ENCODE measurements at places on chromosomes 12 and 14. TPM values are rescaled to one million over a fixed set of nuclear protein-coding genes. Genes with fewer than 3 reads are reported as not detected.

GRCh38 chr12:62050785-62051184, 209.4 kb upstream of the USP15 start:
- DNase-seq, result no peak
- no peaks in the 10 kb centered on the region for H3K4me1 ChIP-seq
- no peaks in the 10 kb centered on the region for H3K36me3 ChIP-seq
- H3K27ac ChIP-seq, result no peak overlapping the region

DNA sequence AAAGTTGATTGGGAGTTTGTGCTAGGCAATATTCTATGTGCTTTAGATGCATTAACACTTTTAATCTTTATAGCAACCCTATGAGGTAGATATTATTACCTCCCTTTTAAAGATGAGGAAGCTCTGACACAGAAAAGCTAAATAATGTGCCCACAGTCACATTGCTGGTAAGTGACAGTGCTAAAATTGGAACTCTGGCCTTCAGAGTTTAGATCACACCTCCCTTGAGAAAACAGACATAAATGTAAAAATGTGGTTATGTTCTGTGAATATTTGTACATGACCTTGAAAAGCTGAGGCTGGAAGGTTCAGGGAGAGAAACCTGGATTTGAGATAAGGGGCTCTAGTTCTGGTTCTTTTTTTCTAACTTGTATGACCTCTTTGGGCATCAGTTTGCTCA, 1.9 kb downstream of the ABHD4 start:
- peaks cover 34% of the 10 kb centered on the region for H3K36me3 ChIP-seq
- DNase-seq, result no peak
- H3K4me3 ChIP-seq, result no peak overlapping the region
- H3K4me1 ChIP-seq, result peaks cover 21% of the 10 kb centered on the region

DNA sequence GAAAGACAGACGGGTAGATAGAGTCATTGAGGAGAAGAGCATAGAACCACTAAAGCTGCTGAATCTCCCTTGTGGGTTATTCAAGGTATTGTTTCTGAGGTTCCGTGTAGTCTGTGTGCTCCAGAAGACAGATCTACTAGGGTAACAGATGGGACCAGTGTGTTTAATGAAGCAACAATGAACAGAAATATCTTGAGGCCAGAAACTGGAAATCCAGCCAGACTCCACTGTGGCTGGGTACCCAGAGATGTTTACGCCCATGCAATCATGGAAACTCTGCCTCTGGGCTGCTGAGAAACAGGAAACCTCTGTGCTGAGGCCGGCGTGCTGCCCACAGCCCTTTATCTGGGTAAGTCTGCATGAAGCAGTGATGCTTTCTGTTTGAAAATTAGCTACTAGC, 8.3 kb downstream of the PROX2 start:
- H3K27ac ChIP-seq, result no peak overlapping the region
- no peaks in the 10 kb centered on the region for H3K27me3 ChIP-seq
- H3K4me1 ChIP-seq, result peaks cover 16% of the 10 kb centered on the region
- H3K36me3 ChIP-seq, result no peaks in the 10 kb centered on the region

DNA sequence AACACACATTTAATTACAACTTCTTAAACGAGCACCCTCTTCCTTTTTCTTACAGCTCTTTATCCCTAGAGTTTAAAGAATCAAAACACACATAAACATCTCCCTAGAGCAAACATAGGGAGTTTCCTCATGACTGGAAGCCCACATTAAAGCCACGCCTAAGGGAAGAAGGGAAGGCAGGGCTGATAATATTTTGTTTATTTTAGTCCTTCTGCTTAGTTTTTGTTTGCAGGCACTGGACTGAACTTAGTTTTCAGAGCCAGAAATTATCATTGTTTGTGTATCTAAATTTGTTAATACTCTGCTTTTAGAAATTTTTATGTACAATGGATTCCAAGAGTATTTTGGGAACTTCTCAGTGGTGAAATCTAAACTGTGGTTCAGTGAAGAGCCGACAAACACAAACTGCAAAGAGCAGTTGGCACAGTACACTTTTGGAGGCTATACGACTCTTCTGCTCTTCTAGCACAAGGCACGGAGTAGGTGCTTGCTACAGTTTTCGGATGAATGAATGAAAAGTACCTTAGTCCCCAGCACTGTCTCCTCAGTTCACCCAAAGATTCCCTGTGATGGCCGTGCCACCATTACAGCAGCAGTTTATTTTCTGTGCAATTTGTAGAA, 17.6 kb upstream of the AMIGO2 start:
- no peaks in the 10 kb centered on the region for H3K4me1 ChIP-seq
- no peak for DNase-seq

The CISTR gene
- not detected for total RNA-seq

The TMEM119 gene
- 2.1 TPM for total RNA-seq

The CLECL1 gene
- total RNA-seq, result 1.7 TPM

- no peak for DNase-seq
- H3K27ac ChIP-seq, result no peak overlapping the region
- H3K27me3 ChIP-seq, result no peaks in the 10 kb centered on the region
- H3K36me3 ChIP-seq, result peaks cover 35% of the 10 kb centered on the region
These were observed 14.2 kb downstream of the ZFYVE21 start for GRCh38 chr14:103729496-103730448.

The CABP1 gene
- 0.11 TPM for total RNA-seq

DNA sequence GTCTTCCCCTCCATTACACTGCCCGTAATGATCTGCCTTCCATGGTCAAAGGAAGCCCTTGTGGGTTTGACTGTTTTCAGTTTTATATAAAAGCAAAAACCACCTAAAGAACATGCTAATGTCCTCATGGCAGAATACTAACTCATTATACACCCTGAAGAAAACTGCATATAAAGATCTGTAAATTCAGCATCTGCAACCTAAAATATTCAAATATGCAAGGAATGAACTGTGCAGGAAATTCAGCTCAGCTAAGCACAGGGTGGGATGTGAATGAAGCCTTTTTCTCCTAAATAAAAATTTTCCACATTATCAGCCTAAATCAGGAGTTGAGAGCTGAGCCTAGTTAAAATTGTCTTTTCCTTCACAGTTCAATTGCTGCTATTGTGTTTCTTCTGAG, 128.1 kb downstream of the NRXN3 start:
- H3K4me1 ChIP-seq, result no peaks in the 10 kb centered on the region
- H3K27me3 ChIP-seq, result no peaks in the 10 kb centered on the region
- no peak for DNase-seq
- H3K27ac ChIP-seq, result no peak overlapping the region

DNA sequence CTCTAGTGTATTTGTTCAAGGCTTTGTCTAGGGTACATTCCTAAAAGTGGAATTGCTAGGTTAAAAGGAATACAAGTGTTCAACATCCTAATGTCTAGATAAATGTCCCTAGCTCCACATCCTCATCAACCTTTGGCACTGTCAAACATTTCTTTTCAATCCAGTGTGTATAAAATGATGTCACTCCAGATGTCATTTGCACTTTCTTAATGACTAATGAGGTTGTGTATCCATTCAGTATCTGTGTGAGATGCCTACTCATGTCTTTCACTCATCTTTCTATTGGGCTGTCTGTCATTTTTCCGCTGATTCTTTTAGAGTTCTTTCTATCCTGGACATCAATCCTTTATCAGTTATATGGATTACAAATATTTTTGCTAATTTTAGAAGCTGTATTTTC, 43.3 kb downstream of the ARMH4 start:
- no peaks in the 10 kb centered on the region for H3K27me3 ChIP-seq
- H3K4me1 ChIP-seq, result no peaks in the 10 kb centered on the region
- no peak overlapping the region for H3K27ac ChIP-seq

DNA sequence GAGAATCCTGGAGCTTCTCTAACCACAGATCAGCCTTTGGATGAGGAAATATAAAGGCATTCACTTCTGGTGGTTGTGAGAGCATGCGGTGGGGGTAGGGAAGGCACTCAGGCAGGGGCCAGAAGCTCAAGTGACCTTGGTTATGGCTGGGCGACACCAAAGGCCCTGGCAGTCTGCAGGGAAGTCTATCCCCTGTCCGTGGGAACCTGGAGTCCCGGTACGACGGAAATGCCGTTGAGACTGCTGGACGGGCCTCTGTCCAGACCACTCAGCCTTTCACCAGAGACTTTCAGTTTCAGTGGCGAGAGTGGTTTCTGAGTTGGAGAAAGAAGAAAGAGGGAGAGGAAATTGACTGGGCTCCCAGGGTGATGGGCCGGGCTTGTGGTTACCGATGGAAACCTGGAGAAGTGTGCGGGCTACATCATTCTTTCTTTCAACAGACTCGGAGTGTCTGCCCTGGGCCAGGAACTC, 20.9 kb downstream of the ISCA2 start:
- H3K4me1 ChIP-seq, result peaks cover 9% of the 10 kb centered on the region
- no peaks in the 10 kb centered on the region for H3K36me3 ChIP-seq
- H3K27me3 ChIP-seq, result no peaks in the 10 kb centered on the region

GRCh38 chr12:71426300-71427047, 13.1 kb upstream of the LGR5 start:
- no peak overlapping the region for H3K27ac ChIP-seq
- no peaks in the 10 kb centered on the region for H3K36me3 ChIP-seq
- no peaks in the 10 kb centered on the region for H3K4me1 ChIP-seq
- peaks cover 12% of the 10 kb centered on the region for H3K27me3 ChIP-seq

Data from CD4-positive, alpha-beta T cell (primary cell).